ENCODE measurements at places on chromosomes 13 and 19.

- peak; percentile 71 for DNase-seq
Measured at GRCh38 chr19:584240-585001, 5.3 kb upstream of the HCN2 start.

DNA sequence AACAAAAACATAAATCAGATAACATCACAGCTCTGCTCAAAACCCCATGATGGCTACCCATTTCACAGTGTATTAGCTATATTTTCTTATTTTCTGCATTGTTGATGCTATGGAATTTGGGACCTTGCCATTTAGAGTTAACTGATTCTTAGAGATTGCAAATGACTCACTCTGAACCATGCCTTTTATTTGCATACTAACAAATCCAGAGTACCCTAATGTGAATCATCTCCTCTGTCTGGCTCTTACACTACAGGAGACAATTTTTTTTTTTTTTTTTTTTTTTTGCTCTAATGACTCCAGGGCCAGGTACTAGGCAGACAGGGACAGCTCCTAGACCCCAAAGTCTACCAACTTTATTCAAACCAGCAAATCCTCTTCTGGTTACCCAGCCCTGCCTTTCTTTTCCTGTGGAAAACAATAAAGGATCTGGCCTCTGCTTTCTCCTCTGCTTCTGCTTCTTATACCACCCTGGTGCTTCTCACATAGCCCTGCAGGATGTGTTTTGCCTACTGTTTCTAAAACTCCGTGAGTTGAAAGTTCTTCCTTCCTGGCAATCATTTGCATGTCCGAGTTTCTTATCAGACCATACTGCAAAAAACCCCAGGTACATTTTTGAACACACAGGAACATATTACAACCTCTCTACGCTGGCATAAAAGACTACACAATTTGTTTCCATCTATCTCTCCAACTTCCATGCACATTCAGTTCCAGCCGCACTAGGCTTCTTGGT is 10.6 kb upstream of the ZNF460 start:
- DNase-seq = no peak

GRCh38 chr19:10206226-10206885 is 11.6 kb upstream of the DNMT1 start:
- no peak for DNase-seq

GRCh38 chr19:50933640-50934039 is 19.2 kb downstream of the KLK5 start:
- DNase-seq = no peak

GRCh38 chr19:7652061-7652641 is 15.2 kb downstream of the STXBP2 start:
- DNase-seq = peak; percentile 85

- DNase-seq = no peak
Measured at GRCh38 chr13:59354665-59355369, 808.9 kb downstream of the DIAPH3 start.

- no peak for DNase-seq
Measured at GRCh38 chr19:13790354-13790753, 4.9 kb upstream of the ZSWIM4 start.

- DNase-seq = no peak
Measured at GRCh38 chr19:44282846-44283245, 22.0 kb downstream of the ZNF235 start.

GRCh38 chr19:45999653-46000121 is 4.4 kb downstream of the CCDC61 start:
- DNase-seq = no peak

- DNase-seq = no peak
Measured at GRCh38 chr13:100039740-100040139, 49.2 kb upstream of the PCCA start.

- no peak for DNase-seq
Measured at GRCh38 chr13:109672545-109672944, 113.8 kb downstream of the IRS2 start.

GRCh38 chr19:13872695-13873389 is 4.1 kb upstream of the NANOS3 start:
- DNase-seq = no peak

- DNase-seq = no peak
Measured at GRCh38 chr13:52677823-52678222, 25.2 kb downstream of the SUGT1 start.

DNA sequence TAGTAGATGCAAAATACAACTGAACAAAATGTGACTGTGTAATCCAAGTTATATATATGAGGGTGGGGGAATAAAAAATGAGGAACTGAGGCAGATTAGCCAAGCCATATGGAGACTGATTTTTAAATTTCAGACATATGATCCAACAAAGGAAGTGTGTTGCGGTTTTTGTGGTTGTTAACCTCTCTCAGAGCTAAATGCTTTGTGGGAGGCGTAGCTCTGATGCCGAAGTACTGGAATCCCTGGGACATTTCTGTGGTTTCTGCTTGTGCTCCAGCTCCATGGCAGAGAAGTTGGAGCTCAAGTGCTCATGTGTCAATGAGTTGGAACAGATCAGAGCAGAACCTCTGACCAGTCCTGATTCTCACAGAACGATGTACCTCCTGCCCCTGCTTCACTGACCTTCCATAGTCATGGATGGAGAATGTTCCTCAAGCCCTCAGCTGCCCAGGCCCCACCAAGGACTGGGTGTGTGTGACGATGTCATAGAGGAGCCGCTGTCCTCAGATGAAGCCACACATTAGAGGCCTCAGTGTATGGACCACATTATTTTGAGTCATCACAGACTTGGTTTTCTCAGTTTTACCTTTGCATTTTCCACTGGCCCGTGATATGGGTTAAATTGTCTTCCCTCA is 107.6 kb downstream of the SOX1 start:
- no peak for DNase-seq

DNA sequence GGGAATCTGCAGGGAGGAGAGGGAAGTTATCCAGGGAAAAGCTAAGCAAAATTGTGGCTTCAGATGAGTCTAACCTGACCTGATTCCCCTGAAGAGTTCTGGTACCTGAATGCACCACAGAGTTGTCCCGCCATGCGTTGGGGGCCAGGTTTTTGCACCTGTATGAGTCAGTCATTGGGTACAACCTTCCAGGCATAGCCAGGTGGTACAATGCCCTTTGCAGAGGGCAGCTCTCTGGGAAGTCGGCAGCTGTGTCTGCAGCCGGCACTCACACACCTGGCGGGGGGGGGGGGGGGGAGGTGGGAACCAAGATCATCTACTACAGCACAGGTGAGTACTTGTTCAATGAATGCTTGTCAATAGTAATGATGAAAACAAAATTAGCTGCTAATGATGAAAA is 52.5 kb upstream of the GTF3A start:
- DNase-seq = no peak

GRCh38 chr19:2345076-2345475 is 15.0 kb upstream of the TMPRSS9 start:
- no peak for DNase-seq

GRCh38 chr13:22111152-22111783 is 440.4 kb downstream of the FGF9 start:
- no peak for DNase-seq

GRCh38 chr19:12828494-12828893 is 5.9 kb downstream of the RTBDN start:
- DNase-seq = peak; percentile 32

DNA sequence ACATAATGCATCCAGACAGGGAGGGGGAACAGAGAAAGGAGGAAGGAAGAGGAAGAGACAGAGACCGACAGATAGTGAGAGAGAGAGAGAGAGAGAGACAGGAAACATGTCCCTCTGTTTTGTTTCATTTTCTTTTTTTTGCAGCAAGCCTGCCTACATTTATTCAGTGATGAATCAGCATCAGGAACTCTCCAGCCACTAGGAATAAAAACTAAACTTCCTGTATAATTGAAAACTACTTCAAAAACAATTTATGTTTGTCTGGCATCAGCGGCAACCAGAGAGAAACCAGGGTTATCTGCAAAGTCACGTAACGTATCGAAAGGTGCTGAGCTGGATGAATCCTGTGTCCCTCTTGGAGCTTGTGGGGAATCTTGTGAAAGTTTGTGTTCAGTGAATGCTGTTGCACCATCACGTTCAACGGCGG is 148.6 kb upstream of the SOX21 start:
- DNase-seq = no peak

DNA sequence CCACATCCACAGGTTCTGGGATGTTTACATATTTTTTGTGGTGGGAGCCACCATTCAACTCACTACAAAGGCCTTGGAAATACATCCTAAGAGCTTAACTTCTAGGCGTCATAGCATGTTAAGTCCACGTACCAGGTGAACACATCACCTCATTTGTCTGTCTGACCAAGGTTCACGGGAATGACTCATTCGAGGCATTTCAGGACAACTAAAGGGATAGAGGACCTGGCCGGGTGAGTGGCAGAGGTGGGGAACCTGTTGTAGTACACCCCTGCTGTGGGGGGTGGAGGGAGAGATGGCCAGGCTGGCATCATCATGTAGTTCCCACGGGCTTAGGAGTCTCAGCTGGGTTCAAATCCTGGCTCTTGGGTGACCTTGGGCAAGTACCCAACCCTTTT is 51.5 kb downstream of the BICRA start:
- no peak for DNase-seq

DNA sequence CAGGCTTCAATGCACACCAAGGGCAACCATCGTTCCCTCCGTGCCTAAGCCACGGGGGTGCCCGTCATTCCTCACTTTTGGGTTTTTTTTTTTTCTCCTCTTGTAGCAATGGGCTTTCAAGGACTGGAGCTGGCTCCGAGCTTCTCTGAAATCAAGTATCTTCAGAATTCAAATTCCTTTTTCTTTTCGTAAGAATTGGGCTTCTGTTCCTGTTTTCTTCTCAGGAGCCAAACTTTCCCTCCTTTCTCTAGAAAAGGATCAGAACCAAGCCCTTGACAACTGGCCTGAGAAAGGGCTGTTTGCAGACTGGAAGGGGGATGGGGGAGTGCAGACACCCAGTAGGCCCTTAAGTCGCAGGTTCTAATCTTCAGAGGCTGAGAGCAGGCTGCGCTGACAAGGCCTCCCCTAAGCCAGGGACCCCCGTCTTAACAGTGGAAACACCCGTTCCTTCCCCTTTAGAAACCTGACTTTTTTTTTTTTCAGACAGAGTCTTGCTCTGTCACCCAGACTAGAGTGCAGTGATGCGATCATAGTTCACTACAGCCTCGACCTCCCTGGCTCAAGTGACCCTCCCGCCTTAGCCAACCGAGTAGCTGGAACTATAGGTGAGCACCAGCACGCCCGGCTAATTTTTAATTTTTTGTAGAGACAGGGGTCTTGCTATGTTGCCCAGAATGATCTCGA is 51.6 kb downstream of the RFX2 start:
- DNase-seq = no peak

GRCh38 chr13:19658831-19659230 is 25.4 kb downstream of the MPHOSPH8 start:
- DNase-seq = no peak

DNA sequence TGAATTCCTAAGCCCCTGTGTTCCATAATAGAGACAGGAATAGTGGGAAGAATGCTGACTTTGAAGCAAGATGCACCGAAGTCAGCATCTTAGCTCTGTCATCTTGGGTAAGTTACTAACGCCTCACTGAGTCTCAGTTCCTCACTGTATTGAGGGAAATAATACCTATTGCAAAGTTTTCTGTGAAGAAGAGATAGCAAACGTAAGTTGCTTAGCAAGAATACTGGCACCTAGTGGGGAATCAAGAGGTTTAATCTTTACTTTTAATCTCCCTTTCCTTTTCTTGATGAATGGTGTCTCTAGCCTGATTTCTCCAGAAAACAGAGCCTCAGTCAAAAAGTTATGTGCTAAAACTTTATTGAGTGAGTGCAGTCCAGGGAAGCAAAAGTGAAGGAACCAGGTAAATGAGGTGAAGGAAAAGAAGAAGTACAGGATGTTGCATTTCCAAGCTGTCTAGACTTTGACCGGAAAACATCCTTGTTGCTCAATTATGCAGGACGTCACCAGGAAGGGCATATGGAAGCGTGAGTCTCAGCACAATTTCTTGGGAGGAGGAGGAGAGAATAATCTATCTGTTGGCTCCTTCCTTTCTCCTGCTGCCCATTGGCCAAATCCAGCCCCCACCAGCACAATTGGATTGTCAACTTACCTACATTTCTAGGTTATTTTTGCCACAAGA is 210.0 kb downstream of the B3GLCT start:
- no peak for DNase-seq

DNA sequence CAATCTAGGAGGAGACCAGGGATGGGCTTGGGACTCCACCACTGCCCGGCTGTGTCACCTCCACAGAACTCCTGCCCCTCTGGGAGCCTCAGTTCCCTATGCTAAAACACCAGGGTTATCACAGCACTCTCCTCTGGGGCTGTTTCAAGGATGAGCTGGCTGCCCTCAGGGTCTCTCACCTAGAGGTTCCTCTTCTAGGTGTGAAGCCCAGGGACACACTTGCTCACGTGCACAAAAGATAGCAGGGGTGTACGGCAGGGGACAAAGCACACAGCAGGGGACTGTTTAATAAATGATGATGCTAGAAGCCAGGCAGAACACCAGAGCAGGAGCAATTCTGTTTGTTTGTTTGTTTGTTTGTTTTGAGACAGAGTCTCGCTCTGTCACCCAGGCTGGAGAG is 16.8 kb upstream of the LYPD3 start:
- no peak for DNase-seq

GRCh38 chr13:76016799-76017400 is 380.8 kb downstream of the LMO7 start:
- no peak for DNase-seq

DNA sequence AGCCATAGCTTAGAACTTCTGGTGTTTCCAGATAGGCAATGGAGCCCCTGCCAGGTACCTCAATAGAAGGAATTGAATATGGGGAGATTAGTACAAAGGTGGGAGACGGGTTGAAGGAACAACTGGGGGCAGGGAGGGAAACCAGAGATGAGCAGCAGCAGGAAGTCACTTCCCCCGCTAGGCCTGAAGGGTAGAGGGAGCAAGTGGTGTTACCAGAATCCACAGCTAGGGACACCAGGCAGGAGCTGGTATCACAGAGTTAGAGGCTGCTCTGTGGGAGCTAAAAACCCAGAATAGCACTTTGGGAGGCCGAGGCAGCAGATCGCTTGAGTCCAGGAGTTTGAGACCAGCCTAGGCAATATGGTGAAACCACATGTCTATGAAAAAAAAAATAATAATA is 15.3 kb upstream of the HNRNPUL1 start:
- no peak for DNase-seq

DNA sequence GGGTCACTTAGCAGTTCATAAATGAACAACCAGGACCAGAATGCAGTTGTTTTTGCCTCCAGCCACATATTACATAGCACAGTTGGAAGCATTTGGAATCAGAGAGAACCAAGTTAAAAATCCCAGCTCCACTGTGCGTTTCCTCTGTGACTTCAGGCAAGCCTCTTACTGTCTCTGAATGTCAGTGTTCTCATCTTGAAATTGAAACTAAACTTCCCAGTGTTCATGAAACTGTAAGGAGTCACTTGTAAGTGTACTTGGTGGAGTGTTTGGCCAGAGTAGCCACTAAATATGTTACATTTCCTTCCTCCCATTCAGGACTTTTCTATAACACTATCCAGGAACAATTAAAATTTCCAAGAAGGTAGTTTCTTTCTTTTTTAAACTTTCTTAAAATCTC is 276.8 kb downstream of the KCNRG start:
- DNase-seq = no peak

- no peak for DNase-seq
Measured at GRCh38 chr13:110352735-110353134, 45.7 kb downstream of the COL4A2 start.

- no peak for DNase-seq
Measured at GRCh38 chr19:9797871-9798270, 21.0 kb downstream of the FBXL12 start.

- DNase-seq = no peak
Measured at GRCh38 chr13:52003541-52003940, 7.7 kb downstream of the ATP7B start.

- no peak for DNase-seq
Measured at GRCh38 chr19:16115301-16116039, 3.8 kb downstream of the RAB8A start.
